Umbilical cord (tissue), 2 donors: ENCODE measurements at places on chromosomes 11 and 22.

- no peak for DNase-seq
These were observed 5.5 kb upstream of the CYTH4 start for GRCh38 chr22:37276776-37277175.

DNA sequence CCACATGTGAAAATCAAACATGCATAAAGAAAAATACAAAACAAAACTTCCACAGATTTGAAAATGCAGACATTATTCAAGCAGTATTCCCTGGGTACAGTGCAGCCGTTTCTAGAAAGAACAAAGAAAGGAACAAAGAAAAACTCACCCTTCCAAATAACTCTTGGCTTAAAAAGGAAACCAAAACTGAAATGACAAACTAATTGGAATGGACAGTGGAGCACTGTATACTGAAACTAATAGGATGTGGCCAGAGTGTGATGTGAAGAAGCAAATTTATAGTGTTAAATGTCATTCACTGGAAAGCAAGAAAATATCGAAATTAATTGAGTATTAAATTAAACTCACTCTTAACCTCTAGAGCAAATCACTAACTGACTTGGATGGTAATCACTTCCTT lies 55.4 kb downstream of the QSER1 start:
- no peak for DNase-seq

DNA sequence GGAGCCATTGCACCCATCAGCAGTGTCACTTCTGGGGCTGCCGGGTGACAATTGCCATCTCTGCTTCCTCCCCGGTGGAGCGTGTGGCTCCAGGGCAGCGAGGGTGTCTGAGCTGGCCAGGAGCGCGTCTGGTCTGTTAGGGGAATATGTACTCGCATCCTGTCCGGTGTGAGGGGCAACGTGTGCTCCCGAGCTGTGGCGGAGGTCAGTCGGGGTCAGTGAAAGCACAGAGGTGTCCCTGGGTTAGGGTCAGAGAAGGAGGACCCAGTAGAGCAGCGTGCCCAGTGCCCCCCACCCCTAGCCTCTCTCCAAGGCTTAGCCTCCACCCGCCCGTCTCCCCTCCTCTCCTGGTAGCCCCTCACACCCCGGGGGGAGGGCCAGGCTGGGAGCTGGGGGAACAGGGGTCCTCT lies 1.5 kb downstream of the CLCF1 start:
- no peak for DNase-seq

GRCh38 chr11:66143264-66143566 lies 73.1 kb downstream of the PACS1 start:
- DNase-seq = no peak

- DNase-seq = no peak
These were observed 86.9 kb downstream of the LDLRAD3 start for GRCh38 chr11:36030731-36031281.

DNA sequence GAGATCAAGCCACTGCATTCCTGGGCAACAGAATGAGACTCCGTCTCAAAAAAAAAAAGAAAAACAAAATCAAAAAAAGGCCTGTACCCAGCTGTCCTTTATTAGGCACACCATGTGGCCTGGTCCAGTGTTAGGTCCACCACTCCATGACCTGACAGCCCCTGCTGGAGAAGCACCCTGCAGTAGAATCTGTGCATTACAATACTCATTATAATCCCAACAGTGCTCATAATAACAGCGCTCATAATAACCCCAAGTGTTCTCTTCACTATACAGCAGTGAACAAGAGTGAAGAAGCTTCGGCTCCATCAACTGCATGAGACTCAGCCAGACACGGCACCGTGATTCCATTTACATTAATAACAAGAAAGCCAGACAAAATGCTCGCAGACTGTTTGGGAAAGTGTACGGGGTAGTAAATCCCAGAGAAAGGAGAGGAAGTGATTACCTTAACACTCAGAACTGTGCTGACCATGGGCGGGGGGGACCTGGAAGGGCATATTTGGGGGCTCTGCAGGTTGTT lies 8.9 kb upstream of the EHD1 start:
- DNase-seq = no peak

DNA sequence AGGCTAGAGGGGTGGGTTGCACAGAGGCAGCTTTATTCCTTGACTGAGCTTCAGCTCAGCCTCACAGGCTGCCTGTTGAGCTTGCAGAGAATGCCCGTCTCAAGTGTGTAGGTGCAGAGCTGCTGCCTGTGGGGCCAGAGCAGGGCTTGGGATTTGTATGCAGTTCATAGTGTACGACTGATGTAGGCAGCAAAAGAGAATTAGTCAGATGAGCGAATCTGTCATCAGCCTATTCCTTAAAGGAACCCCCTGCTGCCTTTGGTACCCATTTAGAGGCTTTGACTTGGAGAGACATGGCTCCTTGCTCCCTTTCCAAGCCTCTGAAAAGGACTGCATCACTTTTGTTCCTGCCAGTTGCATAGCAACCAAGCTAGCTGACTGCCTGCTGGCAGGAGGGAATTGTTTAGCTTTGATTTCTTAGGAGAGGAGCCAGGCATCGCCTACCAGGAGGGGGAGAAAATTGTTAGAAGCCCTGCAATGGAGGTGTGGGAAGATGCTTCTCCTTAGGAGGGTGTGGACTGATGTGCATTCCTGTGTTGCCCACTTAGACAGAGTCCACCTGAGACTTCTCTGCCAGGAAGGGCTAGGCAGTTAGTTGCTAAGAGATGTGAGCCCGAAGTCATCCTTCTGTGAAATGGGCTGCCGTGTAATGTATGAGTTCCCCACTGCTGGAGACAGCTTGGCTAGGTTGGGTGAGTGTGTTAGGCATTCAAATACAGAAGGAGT lies 10.9 kb downstream of the ACO2 start:
- peak; percentile 58 for DNase-seq

- DNase-seq = no peak
These were observed 17.5 kb upstream of the TSPAN18 start for GRCh38 chr11:44709281-44709562.

GRCh38 chr22:47277531-47277930 lies 515.1 kb downstream of the TBC1D22A start:
- DNase-seq = no peak

- no peak for DNase-seq
These were observed 1.2 kb downstream of the DCHS1 start for GRCh38 chr11:6654281-6655019.

DNA sequence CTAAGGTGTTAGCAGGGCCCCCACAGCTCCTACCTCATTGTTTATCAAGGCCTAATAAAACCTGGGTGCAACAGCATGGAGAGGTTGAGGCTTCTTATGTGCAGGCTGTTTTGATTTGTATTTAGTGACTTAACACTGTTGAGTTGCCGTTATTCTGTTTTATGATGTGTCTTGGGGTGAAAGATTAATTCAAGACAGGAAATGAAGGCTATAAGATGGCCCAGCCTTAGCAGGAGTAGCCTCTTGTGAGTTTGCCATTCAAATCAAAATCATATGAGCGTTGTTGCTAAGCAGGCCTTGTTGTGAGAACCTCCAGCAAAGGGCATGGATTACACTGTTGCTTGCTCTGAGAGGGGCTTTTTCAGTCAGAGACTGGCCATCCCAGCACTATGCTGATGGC lies 31.8 kb downstream of the MICAL2 start:
- no peak for DNase-seq

DNA sequence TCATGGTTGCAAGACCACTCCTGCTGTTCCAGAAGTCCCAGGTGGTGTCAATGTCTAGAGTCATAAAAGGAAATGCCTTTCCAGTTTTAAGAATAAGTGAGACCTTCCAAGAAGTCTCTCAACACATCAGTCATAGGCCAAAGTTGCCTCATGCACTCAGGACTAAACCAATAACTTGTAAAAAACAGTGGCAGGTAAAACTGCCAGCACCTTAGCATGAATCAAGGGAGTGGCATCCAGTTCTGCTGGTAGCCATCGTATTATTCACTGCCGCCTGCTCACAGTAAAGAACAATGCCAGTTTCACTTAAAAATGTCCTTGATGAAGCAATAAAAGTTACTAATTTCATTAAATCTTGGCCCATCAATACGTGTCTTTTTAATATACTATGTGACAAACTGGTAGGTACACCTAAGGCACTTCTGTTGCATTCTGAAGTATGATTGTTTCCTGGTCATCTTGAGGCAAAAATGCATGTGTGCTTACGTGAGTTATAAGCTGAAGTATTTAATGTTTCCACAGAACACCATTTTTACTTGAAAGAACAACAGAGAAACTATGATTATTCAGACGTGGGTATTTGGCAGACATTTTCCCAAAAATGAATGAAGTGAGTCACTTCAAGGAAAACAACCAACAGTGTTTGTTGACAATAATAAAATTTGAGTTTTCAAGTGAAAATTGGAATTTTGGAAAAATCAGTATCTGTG lies 125.2 kb upstream of the SNX19 start:
- DNase-seq = no peak

- no peak for DNase-seq
These were observed 838 bp upstream of the MTFP1 start for GRCh38 chr22:30424534-30425326.

DNA sequence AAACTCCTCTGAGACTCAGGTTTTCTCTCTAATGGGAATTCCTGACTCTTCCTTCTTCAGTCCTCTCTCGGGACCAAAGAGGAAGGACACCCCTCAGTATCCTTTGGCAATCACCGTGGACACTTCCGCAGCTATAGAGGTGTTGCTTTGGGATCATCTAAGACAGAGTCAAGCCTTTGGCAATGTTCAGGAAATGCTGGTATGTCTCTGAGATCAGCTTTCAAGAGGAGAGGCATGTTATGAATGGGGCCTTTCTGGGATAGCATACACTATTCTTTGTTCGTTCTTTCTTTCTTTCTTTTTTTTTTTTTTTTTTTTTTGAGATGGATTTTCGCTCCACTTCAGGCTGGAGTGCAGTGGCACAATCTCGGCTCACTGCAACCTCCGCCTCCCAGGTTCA lies 14.2 kb upstream of the OLFML1 start:
- no peak for DNase-seq

DNA sequence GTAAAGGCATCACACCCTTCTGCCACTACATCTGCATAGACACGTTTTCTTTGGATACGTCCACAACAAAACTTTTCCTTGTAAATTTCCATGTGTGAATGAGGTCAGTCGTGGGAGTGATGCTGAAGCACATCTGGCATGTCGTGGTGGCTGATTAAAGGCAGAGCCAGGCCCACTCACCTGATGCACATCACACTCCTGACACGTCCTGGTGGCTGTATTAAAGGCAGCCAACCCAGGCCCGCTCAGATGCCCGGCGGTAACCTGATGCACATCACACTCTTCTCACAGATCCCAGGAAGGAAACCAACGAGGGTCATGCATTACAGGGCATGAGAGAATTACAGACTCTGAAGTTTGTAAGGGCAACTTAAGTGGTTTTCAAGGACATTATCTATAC lies 321.6 kb upstream of the B3GAT1 start:
- no peak for DNase-seq

DNA sequence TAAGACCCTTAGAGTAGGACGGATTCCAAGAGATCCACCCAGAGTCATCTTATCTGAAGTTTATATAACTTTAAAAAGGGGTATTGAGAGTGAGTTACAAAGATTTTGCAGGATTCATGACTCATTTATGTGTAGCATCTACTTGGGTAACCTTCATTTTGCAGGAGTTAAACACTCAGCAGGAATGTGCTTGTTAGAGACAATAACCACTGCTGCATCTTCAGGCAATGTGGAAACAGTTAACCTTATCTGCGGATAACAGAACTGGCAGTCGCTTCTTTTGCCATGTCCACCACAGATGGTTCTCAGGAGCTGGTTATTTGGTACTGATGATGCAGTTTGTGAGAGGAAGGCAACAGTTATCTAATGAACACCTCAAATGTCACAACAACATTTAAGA lies 417.9 kb upstream of the DDI1 start:
- DNase-seq = peak; percentile 28

DNA sequence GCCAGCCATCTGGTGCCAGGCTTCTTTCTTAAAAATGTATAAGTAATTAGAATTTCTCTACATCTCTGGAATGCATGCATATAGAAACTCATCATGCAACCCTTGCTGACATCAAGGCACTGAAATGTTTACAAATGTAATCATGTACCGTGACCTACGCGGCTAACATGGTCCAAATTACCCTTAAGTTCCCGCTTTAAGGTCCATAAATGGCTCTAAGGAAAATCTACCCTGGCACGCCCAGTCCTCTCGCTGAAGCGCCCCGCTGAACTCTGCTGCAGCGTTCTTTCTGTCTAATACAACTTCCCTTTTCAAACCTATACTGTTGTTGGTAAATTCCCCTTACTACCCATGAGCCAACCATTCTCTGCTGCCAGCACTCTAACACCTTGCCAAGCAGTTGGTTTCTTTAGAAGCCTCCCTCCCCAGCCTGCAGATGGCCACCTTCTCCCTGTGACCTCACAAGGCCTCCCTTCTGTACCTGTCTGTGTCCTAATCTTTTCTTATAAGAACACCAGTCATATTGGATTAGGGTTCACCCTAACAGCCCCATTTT lies 13.5 kb upstream of the HMOX1 start:
- DNase-seq = no peak

GRCh38 chr11:95104121-95104830 lies 14.6 kb downstream of the ENDOD1 start:
- no peak for DNase-seq

DNA sequence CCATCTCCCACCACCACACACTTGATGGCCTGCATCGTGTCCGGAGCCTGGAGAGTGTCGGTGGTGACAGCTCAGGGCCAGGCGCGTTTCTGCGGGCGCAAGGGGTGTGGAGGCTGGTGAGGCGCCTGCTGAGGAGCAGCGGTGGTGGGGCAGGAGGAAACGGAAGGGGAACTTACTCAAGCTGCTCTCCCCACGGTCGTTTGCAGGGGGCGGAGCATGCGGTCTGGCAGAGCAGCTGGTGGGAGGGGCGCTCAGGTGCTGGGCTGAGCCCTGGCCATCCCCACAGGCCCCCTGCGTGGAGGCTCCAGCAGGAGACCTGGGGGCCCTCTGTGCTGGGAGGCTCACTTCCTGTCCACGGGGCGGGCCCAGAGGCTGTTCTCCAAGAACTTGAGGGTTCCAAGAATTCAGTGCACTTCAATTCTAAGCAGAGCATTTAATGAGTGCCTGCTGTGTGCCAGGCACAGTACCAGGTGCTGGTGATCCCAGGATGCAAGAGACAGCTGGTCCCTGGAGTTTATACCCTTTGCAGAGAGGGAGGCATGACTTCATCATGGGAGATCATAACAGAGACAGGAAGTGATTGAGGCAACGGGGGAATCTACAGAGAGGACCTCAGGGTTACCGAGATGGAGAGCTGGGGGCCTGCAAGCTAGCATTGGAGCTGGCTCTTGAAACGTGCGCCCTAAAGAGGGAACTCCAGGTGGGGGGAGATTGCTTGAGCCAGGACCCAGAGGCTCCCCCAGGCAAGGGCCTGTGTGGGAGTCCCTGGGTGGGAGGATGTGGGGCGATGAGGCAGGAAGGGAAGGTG lies at the start of gene RAC2:
Gene RAC2 (minus strand): TSS at position 156 of the 808 bp plus-strand sequence. CDS start 121 bp downstream, at position 35.
- peak; percentile 53 for DNase-seq

DNA sequence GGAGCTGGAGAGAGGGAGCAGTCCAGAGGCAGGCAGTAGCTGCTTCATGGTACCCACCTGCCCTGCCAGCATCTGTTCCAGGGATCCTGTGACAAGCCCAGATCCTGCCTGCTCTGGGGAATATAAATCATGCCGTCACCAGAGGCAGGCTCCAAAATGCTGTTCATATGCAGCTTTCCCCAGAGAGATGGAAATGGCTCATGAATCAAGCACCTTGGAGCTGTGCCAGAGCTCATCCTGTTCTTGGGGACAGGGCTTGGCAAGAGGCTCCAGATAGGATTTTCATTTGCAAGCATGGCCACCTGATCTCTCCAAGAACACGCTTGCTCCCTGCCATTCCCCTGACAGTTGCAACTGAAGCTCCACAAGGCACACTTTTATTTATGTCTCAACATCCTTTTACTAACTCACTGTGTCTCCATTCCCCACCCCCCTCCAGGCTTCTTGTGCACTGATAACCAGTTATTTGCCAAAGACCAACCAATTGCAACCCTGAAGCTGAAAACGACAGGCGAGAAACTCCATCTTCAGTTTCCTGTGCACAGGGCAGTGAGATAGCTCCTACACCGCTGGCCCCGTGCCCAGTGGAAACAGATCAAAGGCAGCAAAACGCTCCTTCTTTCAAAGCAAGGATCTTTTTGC lies 115.8 kb upstream of the PITPNB start:
- DNase-seq = peak; percentile 91
